SW 1271 (cell line): ENCODE measurements at places on chromosomes 11 and 22.

DNA sequence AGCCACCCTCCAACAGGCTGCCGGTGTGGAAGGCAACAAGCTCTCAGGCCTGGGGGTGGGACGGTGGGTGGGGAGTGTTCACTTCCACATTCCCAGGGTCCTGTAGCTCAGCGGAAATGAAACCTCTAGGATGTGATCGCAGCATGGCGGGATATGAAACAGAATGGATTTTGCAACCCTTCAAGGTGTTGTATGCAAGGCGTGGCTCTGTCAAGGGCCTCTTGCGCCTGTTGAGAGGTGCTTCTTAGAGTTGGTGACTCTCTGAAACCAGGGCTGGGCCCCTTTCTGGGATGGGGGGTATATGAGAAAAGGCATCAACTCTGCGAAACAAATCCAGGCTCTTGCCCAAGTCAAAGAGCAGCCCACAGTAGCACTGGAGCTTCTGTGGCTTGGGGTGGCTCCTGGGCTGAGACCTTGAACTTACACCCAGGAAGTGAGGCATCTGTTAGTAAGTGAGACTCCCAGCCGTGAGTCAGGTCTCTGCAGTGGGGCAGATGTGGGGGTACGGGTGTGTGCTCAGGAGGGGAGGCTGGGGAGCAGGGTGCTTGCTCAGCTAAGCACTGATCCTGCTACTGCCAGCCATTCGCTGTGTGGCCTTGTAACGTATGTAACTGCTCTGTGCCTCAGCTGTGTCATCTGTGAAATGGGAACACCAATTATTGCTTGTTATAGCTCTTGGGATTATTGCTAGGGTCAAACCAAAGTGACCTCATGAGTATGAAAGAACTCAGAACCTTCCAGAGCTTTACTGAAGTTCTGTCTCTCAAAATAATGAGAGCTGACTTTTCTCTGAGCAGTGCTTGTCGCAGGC lies 28.3 kb downstream of the NECTIN1 start:
- no peak for DNase-seq

DNA sequence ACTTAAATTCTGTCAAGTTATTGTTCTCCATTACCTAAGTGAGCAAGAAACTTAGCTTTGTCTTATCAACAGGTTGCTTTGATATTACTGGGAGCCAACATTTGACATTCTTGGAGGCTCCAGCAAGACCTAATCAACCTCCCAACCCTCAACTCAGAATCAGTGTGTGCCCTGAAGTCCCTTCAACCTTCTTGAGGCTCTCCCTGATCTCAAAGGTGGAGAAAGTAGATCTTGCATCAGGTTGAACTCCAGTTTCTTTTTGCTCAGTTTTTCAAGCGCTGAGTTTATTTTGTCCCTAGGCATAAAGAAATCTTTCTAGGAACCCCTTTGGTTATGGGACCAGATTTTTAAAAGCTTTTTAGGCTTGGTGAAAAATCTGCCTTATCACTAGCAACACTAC lies 1.4 kb downstream of the FAM111A start:
- DNase-seq, result no peak

DNA sequence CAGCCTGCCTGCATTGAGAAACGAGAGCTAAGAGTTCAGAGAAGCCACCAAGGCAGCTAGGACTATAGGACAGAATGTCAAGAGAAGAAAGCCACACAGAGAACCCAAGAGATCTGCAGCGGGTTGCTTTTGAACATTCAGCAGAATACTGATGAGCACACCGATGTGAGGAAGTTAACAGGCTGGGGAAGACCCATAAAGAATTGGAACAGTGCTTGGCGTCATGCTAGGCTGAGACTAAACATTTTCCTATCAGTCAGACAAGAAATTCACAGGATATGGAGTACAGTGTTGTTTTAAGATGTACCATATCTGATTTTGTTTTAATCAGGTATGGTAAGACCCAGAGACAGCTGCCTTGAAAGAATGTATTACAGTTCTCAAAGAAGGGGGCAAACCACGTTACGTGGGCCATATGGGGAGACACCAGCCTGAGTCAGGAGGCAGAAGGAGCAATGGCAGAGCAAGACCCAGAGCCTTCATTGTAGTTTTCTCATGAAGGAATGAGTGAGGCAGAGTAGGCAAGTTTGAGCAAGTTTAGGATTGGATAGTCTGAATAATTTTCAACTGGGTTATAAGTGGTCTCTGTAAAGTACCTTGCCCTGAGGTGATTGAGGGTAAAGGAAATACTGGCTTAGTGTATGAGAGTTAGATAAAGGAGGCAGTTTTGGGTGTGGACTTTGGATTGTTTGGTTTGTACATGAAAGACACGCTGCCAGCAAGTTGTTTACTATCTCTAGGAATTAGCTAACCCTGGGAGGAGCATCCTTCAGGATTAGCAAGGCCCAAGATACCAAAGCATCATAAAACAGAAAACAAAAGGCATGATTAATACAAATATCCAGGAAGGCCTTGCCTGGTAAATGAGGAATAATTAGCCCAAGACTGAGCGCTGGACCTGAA lies 14.3 kb downstream of the LRRC75B start:
- DNase-seq, result no peak

GRCh38 chr11:832529-833113 lies at the start of gene CD151:
Gene CD151, plus strand, starts transcription at chr11:832952. Its CDS starts 3,118 bp downstream, at chr11:836070.
- peak; percentile 67 for DNase-seq

DNA sequence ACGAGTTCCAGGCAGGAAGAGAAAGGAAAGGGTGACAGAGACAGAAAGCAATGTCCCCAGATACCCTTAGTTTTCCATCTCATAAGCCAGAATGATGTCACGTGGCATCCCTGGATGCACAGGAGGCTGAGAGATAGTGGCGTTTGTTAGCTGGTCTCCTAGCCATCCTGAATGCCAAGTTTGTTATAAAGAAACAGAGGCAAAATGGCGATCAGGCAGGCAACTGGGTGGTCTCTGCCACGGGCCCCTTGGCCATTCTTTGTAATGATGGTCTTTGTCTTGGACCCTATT lies 5.3 kb downstream of the SMIM38 start:
- DNase-seq, result no peak

GRCh38 chr11:3074912-3075589 lies 17.8 kb upstream of the CARS1 start:
- no peak for DNase-seq

GRCh38 chr22:38258895-38259294 lies 13.9 kb downstream of the TMEM184B start:
- DNase-seq, result no peak

GRCh38 chr22:19783586-19784383 lies 23.2 kb downstream of the TBX1 start:
- no peak for DNase-seq

- no peak for DNase-seq
Measured at GRCh38 chr22:25237503-25237902, 18.1 kb downstream of the CRYBB2 start.

GRCh38 chr11:15897211-15897960 lies 459.0 kb downstream of the SOX6 start:
- DNase-seq, result peak; percentile 5

DNA sequence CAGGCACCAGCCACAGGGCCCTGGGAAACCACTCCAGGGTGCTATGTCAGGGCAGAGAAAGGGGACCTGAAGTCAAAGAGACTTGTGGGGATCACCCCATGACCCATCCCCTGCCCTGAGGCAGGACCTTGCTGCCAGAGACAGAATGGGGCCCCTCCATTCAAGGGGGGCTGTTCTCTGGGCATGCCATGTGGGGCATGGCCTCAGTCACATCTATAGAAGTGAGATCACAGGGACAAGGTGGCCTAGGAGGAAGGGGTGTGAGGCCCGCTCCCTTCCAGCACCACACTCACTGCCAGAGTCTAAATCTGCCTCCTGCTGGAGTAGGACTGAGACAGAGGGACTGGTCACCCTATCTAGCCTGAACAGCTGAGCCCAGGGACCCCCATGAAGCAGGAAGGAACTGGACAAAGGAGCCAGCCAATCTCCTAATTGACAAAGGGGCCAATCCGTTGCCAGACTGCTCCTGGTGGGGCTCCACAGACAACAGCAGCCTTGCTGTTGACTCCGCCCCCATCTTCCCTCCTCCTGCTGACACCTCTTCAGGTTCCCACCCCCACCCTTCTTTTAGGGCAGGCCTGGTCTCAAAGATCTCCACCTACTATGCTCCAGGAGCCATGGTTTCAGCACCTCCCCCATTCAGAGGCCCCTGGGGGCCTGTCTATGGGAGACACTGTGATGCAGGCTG lies 26.0 kb downstream of the NEAT1 start:
- no peak for DNase-seq

DNA sequence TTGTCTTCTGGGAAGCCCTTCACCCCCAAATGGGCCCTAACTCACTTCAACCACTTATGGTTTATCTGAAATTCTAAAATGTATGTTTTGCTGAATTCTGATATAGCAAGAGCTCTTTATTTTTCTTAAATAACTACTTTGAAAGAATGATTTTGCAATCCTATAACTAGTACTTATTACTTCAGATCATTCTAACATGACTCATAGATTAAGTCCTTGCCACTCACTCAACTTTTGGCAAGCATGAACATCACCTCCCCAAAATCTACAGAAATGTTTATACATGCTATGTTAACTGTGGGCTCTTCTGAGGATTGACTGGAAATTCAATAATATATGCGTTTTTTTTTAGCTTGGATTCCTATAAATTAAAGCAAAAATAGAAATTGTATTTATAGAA lies 367.4 kb upstream of the FAT3 start:
- DNase-seq, result no peak

DNA sequence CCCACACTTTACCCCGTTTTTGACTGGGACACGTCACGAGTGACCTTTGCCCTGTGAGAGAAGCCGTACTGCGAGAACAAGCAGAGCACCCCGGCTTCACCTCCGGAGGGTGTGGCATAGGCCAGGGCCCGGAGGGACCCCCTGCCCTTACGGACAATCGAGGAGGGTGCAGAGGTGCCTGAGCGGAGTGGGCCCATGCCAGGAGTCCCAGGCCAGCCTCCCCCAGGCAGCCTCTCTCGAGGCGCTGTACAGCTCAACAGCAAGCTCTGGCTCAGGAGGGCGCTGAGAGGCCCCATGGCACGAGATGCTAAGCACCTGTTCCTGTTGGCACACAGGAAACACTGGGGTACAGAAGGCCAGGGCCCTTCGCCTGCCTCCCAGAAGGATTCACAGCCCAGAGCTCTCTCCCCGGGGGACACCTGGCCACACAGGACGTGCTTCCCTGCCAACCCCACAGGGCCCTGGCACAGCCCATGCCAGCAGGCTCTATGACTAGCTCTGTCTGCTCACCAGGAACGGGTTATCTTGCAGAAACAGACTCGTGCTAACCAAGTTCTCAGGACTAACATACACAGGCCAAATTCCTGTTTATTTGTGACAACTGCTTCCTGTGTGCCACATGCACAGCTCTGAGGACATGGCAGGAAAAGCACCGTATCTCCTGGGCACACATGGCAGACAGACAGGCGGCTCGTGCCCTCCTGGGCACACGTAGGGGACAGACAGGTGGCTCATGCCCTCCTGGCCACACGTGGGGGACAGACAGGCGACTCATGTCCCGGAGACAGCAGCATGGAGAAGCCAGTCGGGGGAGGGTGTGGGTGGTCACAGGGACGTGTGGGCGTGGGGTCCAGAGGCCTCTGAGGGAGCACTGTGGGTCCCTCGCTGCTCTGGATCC lies 11.6 kb downstream of the TOLLIP start:
- no peak for DNase-seq

DNA sequence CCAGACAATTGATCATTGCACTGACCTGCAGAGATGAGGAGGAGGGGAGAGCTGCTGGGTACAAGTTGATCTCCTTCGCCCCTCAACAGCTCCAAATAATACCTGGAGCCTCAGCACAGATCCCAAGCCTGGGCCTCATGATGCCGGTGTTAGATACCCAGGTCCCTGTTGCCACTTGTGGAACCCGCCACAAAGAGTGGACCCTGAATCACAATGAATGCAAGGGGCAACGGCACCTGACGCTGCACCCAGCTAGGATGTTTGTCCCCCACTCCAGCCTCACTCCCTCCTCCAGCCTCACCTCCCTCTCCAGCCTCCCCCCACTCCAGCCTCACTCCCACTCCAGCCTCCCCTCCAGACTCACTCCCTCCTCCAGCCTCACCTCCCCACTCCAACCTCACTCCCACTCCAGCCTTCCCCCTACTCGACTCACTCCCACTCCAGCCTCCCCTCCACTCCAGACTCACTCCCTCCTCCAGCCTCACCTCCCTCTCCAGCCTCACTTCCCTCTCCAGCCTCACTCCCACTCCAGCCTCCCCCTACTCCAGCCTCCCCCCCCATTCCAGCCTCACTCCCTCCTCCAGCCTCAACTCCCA lies 879.0 kb downstream of the BRD1 start:
- no peak for DNase-seq

DNA sequence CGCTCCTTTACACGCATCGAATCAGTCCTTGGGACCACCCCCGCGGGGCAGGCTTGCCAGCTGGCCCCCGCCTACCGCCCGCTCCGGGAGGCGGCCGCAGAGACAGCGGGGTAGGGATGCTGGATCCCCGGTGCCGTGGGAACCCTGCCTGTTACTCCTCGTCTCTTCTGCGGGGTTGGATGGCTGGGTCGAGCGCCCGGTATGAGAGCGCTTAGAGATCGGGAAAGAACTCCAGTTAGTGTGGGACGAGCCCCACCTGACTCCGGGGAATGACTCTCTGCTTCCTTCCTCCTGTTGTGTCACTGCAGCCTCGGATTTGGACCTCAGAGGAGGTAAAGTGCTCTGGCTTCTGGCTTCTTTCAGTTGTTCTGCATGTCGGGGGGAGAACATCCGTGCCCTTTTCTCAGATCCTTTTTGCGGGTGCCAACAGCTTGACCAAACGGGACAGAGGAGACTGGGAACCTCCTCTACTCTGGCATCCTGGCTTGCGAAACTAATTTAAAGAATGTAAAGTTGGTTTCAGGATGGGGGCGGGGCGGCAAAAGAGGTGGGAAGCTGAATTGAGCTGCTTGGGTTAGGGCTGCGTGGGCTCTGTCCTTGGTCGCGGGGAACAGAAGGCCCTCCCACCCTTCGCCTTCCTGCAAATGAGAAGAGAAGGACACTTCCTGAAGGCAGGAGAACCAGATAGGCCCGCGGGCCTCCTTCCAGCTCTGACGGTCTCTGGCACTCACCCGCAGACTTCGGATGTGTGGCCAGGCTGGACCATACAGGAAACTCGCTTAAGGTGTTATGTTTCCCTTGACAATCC lies 938 bp downstream of the LAYN start:
- no peak for DNase-seq

DNA sequence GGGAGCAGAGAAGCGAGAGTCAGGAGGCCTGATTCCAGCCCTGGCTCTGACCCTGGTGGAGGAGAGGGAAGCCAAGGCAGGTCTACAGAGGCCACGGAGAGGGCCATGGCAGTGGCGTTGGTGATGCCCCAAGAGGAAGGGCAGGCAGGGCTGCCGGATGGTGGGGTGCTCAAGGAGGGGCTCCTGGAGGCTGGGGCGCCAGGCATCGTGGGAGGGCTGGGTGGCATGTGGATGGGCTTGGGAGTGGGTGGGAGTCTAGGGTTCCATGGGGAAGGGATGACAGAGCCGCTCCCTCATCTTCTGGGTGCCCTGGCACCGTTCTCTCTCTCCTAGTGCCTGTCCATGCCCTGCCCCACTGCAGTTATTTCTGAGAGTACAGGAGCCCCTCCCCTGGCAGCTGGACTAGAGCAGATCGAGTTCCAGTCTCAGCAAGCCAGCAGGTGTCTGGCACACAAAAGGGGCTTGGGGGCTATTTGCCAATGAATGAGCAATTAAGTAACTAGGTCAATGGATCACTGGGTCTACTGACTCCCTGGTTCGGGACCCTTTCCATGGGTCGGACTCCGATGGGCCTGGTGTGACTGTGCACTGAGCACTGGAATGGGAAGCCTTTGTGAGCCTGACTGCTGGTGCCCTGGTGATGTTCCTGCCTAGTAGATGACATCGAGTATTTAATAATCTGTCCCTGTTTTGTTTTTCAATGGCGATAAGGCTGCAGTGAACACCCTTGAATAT lies 570.0 kb downstream of the TBC1D22A start:
- no peak for DNase-seq
